Activated naive CD4-positive, alpha-beta T cell treated with anti-CD3 and anti-CD28 coated beads, Interleukin-2, amount 10 ng/mL, durations not matched to agents 7 days and 5 days (primary cell): ENCODE measurements at places on chromosomes 2 and 18.

- DNase-seq: no peak
Measured at GRCh38 chr2:10427618-10427949, 20.5 kb downstream of the ODC1 start.

DNA sequence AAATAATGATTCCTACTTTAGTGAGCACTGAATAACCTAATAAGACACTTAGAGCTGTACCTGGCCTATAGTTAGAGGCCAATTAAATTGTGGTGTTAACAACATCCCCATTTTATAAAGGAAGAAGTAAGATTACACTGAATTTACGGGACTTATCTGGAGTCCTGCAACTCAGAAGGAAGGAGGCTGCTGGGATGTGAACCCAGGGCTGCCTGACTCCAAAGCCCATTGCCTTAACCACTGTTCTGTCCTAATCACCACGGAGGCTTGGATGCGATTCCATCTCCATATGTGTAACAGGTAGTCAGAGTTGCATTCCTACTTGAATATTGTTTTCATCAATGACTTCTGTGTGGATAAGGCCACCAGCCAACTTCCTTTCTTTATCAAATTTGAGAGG lies 168.9 kb downstream of the SOCS6 start:
- no peak for DNase-seq

DNA sequence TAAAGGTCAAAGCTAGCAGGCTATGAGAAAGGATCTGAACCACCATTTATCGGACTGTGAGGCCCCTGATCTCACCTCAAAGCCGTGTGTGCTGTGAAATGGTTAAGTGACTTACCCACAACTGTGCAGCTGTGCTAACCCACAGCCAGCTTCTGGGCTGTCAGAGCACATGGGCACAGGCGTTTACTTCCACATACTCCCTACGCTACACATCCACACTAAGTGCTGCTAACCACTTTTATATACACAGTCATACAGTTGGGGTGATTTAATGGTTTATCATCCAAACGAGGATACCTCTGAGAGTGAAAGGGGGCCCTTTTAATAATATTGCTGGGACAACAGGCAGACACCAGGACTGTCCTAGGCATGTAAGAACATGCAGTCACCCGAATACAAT lies 37.3 kb downstream of the CYRIA start:
- DNase-seq: no peak

- DNase-seq: no peak
Measured at GRCh38 chr2:188219541-188219940, 72.1 kb upstream of the GULP1 start.

DNA sequence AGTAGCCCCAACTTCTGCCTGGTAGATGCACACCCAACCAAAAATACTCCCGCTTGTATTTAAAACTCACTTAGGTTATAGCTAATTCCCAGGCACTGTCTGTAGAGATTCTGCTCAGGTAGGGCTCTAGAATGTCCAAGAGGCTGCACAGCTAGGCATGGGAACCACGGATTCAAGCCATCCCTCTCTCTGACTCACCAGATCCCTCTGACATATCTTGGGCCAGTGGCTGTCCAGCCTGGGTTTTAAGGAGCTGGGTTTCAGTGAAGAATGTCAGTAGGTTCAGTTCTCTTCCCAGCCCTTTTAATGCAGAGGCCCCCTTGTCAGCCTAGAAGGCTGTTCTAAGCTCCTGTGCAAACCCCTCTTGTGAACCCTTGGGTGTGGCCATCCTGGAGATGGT lies 15.9 kb upstream of the IL1R1 start:
- no peak for DNase-seq

DNA sequence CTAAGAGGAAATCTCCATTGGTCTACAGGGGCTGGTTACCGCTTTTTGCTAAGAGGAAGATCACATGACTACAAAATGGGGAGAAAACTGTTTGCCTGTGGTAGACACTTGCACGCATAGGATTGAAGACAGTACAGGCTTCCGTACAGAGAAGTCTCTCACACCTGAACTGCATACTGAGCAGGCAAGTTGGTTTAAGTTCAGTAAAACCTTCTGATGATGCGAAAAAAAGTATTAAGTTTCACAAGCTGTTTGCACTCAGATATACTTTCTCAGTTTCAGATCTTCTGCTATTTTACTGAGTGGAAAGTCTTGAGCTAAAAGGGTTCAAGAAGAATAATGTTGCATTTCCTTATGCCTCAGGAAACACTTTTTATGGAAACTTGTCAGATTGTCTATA lies 292.2 kb upstream of the MC4R start:
- no peak for DNase-seq

DNA sequence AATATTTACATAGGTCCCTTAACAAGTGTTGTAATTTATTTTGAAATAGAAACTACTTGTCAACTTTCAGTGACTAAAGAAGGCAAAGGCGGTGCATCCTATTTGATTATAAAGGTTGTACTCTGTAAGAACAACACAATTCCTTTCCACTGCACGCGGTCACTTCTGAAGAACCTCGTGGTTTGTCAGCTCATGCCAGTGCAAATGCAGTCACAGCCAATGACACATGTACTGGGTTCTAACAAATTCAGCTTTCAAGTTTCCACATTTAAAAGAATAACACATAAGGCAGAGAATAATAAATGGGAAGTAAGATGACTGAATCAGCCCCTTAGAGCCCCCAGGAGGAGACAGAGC lies 39.7 kb downstream of the CYB5A start:
- DNase-seq: no peak

DNA sequence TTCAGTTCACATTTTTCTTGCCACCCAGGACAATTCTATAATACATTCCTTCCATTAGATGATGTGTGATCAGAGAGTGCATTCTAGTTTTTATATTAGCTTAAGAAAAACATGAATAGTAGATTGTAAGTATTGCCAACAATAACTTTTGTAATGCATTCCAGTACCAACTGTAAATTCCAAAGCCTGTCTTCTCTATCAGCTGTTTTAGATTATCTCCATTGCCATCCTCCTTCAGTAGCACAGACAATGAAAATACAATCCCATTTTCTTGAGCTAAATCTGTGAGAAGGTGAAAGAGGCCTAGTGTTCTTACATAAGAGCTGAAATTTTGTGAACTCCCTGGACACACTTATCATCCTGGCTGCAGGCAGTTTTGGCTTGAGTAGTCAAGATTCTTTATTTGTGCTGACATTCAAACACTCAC lies 103.9 kb downstream of the CCBE1 start:
- DNase-seq: no peak

DNA sequence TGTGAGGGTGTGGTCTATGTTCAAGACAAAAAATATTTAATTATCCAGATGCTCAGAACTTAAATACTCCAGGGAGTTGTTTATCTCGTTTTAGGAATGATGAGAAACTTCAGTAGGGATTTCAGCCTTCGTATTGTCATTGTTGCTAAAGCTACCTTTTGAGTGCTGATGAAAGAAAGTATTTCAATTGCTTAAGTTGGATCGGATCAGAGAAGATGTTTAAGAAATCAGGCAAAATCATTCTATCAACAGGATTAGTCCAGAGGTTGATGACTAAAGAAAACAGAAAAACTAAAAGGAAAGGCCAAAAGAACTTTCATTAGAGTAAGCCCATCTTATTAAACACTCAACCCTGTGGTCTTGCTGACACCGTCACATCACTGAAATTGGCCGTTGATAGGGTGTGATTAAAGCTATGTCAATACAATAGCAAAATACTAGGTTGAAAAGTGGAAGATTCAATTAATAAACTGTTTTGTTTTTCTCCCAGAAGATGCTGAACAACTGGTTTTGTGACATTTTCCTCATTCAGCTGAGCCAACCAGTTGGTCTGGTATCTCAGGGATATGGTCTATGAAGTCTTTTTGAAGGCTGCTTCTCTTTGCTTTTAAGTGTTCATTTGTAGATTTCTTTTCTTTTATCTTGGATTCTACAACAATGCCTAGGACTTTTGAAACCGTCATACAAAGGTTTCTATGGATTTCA lies 551.7 kb downstream of the SLC4A3 start:
- DNase-seq: no peak

DNA sequence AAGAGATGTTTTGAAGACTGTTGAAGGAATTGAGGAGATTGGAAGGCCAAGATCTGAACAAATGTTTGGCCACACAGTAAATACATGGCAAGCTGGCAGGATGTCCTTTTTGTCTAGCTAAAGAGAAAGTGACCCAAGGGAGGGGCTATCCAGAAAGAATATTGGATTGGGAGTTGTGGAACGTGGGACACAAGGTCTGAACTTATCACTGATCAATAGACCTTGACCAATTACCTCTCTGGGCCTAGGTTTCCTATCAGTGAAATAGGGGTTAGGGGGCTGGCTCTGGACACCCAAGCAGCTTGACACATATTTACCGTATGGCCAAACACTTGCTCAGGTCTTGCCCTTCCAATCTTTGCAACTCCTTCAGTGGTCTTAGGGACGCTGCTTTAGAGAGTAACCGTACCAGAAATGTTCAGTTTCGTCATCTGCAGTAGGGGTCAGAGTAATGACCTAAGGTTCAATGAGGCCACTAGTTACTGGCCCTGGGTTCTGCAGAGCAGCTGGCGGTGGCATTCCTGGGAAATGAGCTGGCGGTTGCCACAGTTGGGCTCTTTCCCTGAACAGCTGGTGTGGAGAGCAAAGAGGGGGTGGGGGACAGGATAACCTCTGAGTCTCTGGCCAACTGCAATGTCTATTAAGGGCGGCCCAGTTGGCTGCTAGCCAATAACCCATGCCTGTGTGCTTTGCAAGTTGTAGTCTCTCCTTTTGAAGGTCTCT lies 70.1 kb upstream of the STPG4 start:
- DNase-seq: no peak

GRCh38 chr18:45954070-45954934 lies 12.8 kb downstream of the EPG5 start:
- no peak for DNase-seq

- no peak for DNase-seq
Measured at GRCh38 chr2:28322981-28323396, 69.7 kb upstream of the FOSL2 start.

- no peak for DNase-seq
Measured at GRCh38 chr2:23803264-23803964, 123.5 kb downstream of the ATAD2B start.

GRCh38 chr2:230872968-230873660 lies 8.4 kb downstream of the ITM2C start:
- peak; percentile 32 for DNase-seq

DNA sequence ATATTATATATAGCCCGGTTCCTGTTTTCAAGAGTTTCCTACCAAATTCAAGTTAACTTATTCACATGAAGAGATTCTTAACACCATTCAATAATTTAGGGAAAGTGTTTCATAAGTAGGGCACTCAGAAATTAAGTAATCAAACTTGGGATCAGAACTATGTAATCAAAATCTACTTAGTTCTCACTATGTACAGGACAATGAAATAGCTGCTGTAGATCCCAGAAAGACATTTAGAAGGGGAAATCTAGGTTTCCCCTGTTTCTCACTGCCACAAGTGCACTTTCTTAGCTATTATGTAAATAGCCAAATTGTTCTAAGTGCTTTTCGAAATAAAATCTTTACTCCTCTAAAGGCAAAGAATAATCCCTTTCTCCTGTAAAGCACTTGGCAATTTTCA lies 493.6 kb upstream of the SETBP1 start:
- no peak for DNase-seq

DNA sequence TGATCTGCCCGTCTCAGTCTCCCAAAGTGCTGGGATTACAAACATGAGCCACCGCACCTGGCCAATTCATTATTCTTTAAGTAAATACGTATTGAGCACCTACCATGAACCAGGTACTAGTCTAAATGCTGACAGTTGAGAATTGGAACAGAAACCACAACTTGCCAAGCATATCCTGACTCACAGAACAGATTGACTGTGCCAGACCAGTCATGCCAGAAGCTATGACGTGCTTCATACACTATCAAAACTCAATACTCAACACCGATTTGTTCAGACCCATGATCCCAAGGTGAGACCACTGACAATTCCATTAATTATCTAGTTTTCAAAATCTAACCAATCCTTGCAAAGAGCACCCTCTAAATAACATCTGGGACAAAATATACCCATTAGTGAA lies 148.6 kb downstream of the B3GNT2 start:
- DNase-seq: no peak

DNA sequence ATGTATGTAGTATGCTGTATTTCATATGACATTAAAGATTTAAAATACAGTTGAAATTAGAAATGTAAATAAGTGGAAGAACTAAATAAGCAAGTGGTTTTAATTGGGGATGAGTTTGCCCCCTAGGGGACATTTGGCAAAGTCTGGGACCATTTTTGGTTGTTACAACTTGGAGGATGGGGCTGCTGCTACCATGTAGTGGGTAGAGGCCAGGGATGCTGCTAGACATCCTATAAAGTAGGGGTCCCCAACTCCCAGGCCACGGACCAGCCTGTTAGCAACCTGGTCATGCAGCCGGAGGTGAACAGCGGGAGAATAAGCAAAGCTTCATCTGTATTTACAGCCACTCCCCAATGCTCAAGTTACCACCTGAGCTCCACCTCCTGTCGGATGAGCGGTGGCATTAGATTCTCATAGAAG lies 27.9 kb upstream of the ASNSD1 start:
- DNase-seq: peak; percentile 30

GRCh38 chr18:35861367-35862118 lies 110.9 kb upstream of the RMP24 start:
- no peak for DNase-seq

DNA sequence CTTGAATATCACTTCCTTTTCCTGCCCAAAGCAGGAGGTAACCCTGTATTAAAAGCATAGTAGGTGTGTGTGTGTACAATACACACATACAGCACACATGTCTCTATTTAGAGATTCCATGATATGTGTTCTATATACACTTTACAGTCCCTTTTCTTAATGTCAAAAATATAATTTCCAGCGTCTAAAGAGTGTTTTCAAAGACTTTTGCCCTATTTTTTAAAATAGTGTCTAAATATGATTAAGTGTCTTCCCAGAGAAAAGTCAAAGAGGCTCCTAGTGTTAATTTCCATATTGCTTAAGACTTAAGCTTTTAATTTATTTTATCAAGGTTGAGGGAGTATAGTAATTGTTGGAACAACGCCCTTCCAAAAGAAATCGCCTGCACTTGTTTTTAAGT lies 420.3 kb upstream of the POU3F3 start:
- DNase-seq: no peak

GRCh38 chr2:128286011-128286721 lies 32.5 kb downstream of the HS6ST1 start:
- DNase-seq: no peak

DNA sequence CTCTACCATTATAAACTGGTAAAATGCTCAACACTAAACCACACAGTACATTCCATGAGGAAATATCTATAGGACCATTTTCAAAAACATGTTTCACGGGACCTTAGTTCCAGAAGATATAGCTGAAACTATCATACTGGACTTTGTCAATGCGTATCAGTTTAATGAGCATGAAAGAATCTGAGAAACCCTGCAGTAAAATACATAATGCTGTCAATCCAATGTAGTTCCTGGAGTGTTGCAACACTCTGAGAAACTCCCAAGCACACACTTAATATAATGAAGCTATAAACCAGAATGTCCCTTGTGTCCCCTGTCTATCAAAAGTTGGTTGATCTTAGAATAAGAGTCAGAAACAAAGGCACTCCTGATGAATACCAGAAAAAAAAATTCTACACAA lies 16.2 kb downstream of the IWS1 start:
- no peak for DNase-seq

GRCh38 chr2:63050334-63051041 lies at the start of gene OTX1:
OTX1 (plus strand) TSS chr2:63050830; CDS start chr2:63052991, 2,161 bp downstream.
- DNase-seq: peak; percentile 64
